Right renal pelvis (tissue), 4 donors: ENCODE measurements at places on chromosomes 5 and 9. TPM values are rescaled to one million over a fixed set of nuclear protein-coding genes. Genes with fewer than 3 reads are reported as not detected.

- DNase-seq: no peak
These were observed 69.3 kb downstream of the ANKRD31 start for GRCh38 chr5:75167345-75167744.

Gene LCN9
- polyA plus RNA-seq: not detected

Gene PCA3
- 1.3 TPM for polyA plus RNA-seq

GRCh38 chr5:155514105-155514563 lies 500.6 kb downstream of the KIF4B start:
- DNase-seq: no peak

DNA sequence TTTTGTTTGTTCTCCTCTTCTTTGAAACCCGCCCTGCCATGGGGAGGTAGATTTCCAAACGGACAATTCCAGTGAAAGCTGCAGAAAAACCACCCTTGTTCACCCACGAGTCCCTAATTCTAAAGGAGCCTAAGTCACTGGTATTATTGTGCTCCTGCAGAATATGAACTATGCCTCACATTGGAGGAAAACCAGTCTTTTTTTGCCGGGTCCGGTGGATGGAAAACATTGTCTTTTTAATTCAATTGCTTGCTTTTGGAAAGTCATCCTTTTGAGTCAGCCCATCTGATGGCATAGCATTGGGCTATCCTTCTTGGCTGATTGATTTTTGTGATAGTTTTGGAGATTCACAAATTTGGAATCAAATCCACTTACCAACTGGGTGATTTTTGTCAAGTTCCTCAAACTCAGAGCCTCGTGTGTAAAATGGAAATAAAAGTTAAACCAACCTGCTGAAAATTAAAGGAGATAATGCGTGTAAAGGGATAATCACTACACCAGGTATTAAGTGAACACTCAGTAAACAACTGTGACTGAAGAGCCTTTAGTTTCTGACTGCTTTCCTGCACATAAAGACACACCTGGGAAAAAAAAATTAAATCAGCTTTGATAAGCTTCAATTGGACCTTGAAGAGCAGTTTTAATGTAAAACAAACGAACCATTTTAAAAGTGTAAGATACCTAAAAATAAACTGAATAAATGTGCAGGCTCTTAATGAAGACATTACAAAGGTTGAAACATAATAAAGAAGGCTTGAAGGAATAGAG lies 780 bp upstream of the CCNJL start:
- no peak for DNase-seq

DNA sequence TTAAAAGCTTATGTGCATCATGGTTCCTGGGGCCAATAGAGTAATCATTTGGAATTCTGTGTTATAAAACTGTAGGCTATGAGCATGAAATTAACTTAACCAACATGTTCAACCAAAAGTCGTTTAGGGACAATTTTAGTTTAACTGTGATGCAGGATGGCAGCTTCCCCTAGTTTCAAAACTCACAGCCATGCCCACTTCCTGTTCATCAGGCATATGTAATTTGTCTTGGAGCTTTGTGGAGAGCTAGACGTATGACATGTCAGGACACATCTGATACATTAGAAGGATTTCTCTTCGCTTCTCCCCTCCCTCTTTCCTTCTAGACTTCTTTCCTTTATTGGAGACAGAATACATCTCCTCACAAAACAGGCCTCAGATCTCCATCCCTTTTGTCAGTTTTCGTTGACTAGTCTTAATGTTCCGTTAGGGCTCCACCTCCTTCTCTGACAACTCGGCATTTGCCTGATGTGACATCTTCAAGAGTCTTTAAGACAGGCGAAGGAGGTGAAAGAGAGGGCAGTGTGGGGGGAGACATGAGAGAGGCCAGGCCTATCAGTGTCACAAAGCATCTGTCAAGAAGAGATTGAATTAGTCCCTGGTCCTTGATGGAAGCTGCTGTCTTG lies 176.0 kb downstream of the MSX2 start:
- no peak for DNase-seq
